ENCODE measurements at places on chromosomes 16 and 17. TPM values are rescaled to one million over a fixed set of nuclear protein-coding genes. Genes with fewer than 3 reads are reported as not detected.

The MT4 gene
- not detected for total RNA-seq

The CDH1 gene
- total RNA-seq, result 73.2 TPM

The FOXF1 gene
- 2.4 TPM for total RNA-seq

The SEPHS2 gene
- total RNA-seq, result 51.3 TPM

The SLFN12L gene
- total RNA-seq, result 0.17 TPM

The AOC3 gene
- total RNA-seq, result 5.9 TPM

- no peaks in the 10 kb centered on the region for H3K27me3 ChIP-seq
- no peak for DNase-seq
- no peaks in the 10 kb centered on the region for H3K36me3 ChIP-seq
- H3K27ac ChIP-seq, result no peak overlapping the region
- no peak overlapping the region for H3K4me3 ChIP-seq
- H3K4me1 ChIP-seq, result no peaks in the 10 kb centered on the region
Observed at GRCh38 chr17:14376666-14377065, 75.8 kb downstream of the HS3ST3B1 start.

- H3K27ac ChIP-seq, result no peak overlapping the region
- no peaks in the 10 kb centered on the region for H3K36me3 ChIP-seq
- H3K27me3 ChIP-seq, result no peaks in the 10 kb centered on the region
- no peaks in the 10 kb centered on the region for H3K4me1 ChIP-seq
- DNase-seq, result no peak
Observed at GRCh38 chr17:66763056-66763455, 71.9 kb upstream of the CACNG5 start.

DNA sequence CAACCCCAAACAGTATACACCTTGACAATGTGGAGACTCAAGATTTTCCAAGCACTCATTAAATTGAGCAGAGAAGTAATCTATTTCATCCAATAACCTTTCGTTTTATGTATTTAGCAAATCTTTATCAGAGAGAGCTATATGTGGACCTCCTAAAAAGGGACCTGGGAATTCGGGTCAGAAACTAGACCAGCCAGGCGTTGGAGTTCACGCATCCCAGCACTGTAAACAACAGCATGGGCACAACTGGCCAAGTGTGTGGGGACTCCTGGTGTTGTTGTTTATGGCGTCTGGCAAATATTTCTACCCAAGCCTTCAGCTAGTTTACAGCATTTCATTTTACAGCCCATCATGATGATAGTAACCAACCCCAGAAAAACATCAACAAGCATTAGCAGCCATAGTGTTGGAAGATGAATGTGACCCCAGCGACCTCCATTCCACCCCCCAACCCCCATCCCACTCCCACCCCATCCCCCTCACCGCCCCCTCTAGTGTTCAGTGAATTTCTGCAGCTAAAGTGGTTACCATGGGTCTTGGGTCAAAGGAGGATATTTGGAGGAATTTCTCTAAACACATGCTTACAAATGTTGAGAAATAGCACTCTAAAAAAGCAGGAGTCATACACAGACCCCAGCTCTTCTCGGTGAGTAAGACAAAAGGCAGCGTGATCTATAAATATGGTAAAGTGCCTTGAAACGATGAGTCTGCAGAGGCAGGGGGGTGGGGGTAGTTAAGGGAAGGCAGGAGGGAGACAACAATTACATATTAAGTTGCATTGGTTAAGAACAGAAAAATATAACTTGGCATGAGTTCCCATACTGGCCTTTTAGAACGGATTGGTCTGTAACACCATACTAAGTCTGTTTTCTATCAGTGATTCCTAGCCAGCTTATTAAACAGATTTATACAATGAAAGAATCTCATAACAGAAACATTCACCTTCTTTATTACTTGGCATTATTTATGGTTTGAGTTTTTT is 91.4 kb upstream of the TBX2 start:
- no peaks in the 10 kb centered on the region for H3K27me3 ChIP-seq
- no peaks in the 10 kb centered on the region for H3K36me3 ChIP-seq
- H3K4me1 ChIP-seq, result no peaks in the 10 kb centered on the region
- no peak for DNase-seq

DNA sequence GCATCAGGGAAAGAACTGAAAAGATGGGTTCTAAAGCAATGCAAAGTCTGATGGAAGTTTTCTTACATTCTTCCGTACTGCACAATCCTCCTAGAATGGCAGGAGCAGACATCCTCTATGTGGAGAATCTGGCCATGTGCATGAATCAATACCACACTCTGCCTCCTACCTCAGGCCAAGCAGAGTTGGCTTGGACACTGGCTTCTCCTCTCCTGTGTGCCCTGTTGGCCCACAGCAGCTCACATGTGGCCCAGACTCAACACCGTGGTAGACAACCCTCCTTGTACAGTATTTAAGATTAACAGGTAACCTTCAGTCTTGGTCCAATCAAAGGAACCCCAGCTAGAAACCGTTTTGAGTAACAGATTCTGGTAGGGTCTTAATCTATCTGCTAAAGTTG is 101.9 kb downstream of the ZFHX3 start:
- H3K4me3 ChIP-seq, result no peak overlapping the region
- no peak for DNase-seq
- H3K27ac ChIP-seq, result no peak overlapping the region
- 0 out of 2 replicates have a peak, but pooled peaks cover 10% of the 10 kb centered on the region for H3K36me3 ChIP-seq
- no peaks in the 10 kb centered on the region for H3K27me3 ChIP-seq

DNA sequence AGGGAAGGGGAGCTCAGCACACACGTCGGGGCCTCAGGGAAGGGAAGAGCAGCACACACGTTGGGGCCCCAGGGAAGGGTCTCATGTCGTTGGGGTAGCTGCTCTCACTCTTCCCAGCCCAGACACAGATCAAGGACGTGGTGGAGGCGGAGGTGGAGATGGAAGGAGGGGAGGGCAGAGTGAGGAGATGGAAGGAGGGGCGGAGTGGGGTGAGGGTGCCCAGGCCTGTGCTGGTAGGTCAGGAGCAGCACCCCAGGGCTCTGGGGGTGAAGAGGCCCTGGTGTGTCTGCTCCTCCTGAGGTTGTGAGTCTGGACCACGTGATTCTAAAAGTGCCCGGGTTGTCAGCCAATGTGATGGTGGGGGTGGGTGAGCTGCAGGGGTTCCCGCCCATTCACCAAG is 14.9 kb downstream of the CLCN7 start:
- H3K27ac ChIP-seq, result no peak overlapping the region
- DNase-seq, result no peak
- no peak overlapping the region for H3K4me3 ChIP-seq
- H3K36me3 ChIP-seq, result no peaks in the 10 kb centered on the region

Data from HCT116 (cell line).